ENCODE measurements at places on chromosomes 7 and 10.

GRCh38 chr7:80303315-80303714, 168.7 kb downstream of the GNAI1 start:
- H3K4me1 ChIP-seq, result no peaks in the 10 kb centered on the region
- no peak for DNase-seq
- H3K36me3 ChIP-seq, result no peaks in the 10 kb centered on the region
- H3K27ac ChIP-seq, result no peak overlapping the region
- H3K4me3 ChIP-seq, result no peak overlapping the region

DNA sequence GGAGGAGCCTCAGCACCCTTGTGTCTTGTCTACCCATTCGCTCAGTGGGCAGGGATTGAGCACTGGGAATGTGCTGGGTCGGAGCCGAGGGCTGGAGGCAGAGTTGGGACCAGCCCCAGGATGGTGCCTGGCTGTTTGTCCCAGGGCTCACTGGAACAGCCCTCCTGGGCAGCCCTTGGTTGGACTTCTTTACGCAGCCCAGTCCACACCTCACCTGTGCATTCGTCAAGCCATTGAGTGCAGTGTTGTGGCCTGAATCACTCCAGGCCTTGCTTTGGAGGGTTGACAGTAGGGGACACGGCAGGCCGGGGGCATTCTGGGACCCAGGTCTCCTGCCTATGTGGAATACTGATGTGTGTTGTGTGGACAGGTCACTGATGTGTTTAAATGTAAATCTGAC, 229.6 kb downstream of the MGMT start:
- no peak for DNase-seq
- H3K4me1 ChIP-seq, result no peaks in the 10 kb centered on the region
- H3K27ac ChIP-seq, result no peak overlapping the region
- H3K36me3 ChIP-seq, result peaks cover 2% of the 10 kb centered on the region

DNA sequence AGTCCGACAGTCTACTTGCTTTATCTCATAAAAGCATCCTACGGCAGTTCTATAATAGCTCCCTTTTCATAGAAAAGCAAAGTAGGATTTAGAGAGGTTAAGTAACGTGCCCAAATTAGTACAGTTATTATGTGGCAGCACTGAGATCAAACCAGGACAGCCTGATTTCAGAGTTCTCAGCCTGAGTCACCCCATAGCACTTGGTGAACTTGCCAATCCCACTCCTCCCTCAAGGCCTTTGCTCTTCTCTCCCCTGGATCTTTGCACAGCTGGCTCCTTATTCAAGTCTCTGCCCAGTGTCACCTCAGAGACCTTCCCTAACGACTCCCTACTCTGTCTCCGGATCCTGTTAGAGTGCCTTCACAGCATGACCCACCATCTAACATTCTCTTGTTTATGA, 438.0 kb upstream of the NFE2L3 start:
- no peak for DNase-seq
- no peak overlapping the region for H3K27ac ChIP-seq
- H3K4me3 ChIP-seq, result no peak overlapping the region
- H3K27me3 ChIP-seq, result peaks cover 2% of the 10 kb centered on the region
- no peaks in the 10 kb centered on the region for H3K4me1 ChIP-seq
- no peaks in the 10 kb centered on the region for H3K36me3 ChIP-seq

- no peaks in the 10 kb centered on the region for H3K36me3 ChIP-seq
- H3K4me3 ChIP-seq, result no peak overlapping the region
- no peaks in the 10 kb centered on the region for H3K27me3 ChIP-seq
- DNase-seq, result no peak
- H3K27ac ChIP-seq, result no peak overlapping the region
Measured at GRCh38 chr7:130293521-130293920, 560 bp downstream of the CPA4 start.

DNA sequence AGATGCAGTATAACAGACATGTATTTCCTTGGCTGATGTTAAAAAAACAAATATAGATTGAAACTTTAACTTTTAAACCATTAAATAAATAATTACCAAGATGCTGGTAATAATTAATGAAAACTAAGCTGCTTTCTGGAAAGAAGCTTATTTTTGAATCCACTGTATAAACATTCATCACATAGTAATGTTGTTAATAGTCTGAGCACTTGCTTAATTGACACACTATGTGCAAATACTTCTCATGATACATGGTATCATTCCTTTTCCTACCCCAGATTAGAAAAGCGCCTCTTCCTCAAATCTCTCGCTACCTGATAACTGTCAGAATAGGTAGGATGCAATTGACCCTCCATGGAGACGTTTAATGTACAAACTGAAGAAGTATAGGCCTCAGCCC, 15.0 kb upstream of the COL28A1 start:
- no peaks in the 10 kb centered on the region for H3K36me3 ChIP-seq
- H3K27me3 ChIP-seq, result peaks cover 7% of the 10 kb centered on the region
- no peak overlapping the region for H3K27ac ChIP-seq
- DNase-seq, result no peak
- no peak overlapping the region for H3K4me3 ChIP-seq
- no peaks in the 10 kb centered on the region for H3K4me1 ChIP-seq

- H3K36me3 ChIP-seq, result no peaks in the 10 kb centered on the region
- no peak overlapping the region for H3K27ac ChIP-seq
- peaks cover 4% of the 10 kb centered on the region for H3K4me1 ChIP-seq
- no peaks in the 10 kb centered on the region for H3K27me3 ChIP-seq
- no peak overlapping the region for H3K4me3 ChIP-seq
Measured at GRCh38 chr7:157830331-157830730, 493.5 kb downstream of the DNAJB6 start.

- H3K36me3 ChIP-seq, result no peaks in the 10 kb centered on the region
- H3K4me3 ChIP-seq, result no peak overlapping the region
- no peak for DNase-seq
- peaks cover 2% of the 10 kb centered on the region for H3K4me1 ChIP-seq
- H3K27me3 ChIP-seq, result peaks cover 2% of the 10 kb centered on the region
- no peak overlapping the region for H3K27ac ChIP-seq
Measured at GRCh38 chr7:70325509-70326101, 727.3 kb downstream of the AUTS2 start.

- no peak for DNase-seq
- no peaks in the 10 kb centered on the region for H3K36me3 ChIP-seq
- no peak overlapping the region for H3K4me3 ChIP-seq
- H3K27me3 ChIP-seq, result peaks cover 12% of the 10 kb centered on the region
Measured at GRCh38 chr10:60955316-60955715, 11.3 kb upstream of the RHOBTB1 start.

- H3K36me3 ChIP-seq, result no peaks in the 10 kb centered on the region
- no peak for DNase-seq
- H3K4me3 ChIP-seq, result no peak overlapping the region
- no peaks in the 10 kb centered on the region for H3K4me1 ChIP-seq
Measured at GRCh38 chr7:139871331-139871730, 42.3 kb downstream of the TBXAS1 start.

DNA sequence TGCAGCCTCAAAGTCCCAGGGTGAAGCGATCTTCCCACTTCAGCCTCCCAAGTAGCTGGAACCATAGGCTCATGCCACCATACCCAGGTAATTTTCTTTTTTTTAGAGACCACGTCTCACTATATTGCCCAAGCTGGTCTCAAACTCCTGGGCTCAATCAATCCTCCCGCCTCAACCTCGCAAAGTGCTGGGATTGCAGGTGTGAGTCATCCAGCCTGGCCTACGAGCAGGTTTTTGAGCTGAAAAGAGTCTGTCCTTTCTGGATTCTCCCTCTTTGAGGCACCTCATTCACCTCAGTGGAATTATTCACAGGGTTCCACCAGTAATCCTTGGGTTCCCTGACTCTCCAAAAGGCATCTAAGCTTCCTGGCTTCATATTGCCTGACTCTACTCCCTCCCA, 7.6 kb upstream of the LEP start:
- H3K4me3 ChIP-seq, result no peak overlapping the region
- H3K27ac ChIP-seq, result no peak overlapping the region
- peaks cover 11% of the 10 kb centered on the region for H3K4me1 ChIP-seq

All from activated naive CD8-positive, alpha-beta T cell treated with anti-CD3 and anti-CD28 coated beads, Interleukin-2, amount 10 ng/mL, durations not matched to agents 7 days and 5 days (primary cell).